ENCODE measurements at places on chromosomes 2 and 18.

GRCh38 chr2:224334726-224335125 is 67.2 kb downstream of the FAM124B start:
- no peak for DNase-seq

DNA sequence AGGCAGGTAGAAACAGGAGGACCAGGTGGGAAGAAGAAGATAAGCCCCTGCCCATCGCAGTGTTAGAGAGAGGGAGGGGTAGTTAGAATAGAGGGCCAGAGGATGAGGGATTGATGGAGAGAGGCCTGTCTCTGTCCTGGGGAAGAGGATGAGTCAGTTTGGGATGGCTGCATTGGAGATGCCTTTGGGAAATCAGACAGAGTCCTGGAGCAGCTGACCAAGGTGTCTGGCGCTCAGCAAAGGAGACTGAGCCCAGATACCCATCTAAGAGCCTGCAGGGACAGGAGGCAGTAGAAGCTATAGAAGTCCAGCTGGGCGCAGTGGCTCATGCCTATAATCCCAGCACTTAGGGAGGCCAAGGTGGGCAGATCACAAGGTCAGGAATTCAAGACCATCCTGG is 177.8 kb upstream of the HAAO start:
- no peak for DNase-seq

- DNase-seq, result no peak
These were observed 122.2 kb downstream of the QPCT start for GRCh38 chr2:37466533-37467222.

- DNase-seq, result no peak
These were observed 84.9 kb downstream of the MOGAT1 start for GRCh38 chr2:222756362-222756831.

DNA sequence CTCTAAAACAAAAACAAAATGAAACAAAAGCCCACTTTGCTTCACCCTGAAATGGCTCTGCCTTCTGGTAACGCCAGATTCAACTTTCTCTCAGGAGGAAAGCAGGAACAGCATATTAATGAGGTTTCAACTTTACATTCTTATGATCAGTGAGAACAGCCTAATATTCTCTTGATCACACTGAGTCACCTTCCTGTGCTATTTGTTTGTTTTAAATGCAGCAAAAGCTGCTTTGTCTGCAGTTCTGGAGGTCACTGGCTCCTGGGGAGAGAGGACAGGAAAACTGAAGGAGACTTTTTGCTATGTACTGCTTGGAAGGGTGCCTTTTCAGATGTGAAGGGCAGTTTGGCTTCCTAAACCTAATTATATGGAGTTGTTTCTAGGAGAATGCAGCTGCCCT is 48.1 kb downstream of the MAIP1 start:
- no peak for DNase-seq

DNA sequence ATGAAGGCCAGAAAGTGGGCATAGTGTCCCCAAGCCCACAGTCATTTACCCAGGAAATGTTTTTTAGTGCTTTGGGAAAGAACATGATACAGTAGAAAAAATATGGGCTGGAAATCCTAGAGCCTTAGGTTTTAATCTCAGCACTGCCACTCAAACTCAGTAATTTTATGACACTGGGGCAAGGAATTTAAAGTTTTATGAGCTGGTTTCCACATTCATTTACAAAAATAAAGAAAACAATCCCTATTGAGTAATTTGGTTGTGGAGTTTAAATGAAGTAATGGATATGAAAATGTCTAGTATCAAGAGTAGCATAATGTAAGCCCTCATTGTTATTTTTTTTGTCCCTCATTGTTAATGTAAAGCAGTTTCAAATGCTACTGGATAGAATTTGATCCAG is 51.5 kb upstream of the FRZB start:
- DNase-seq, result no peak

DNA sequence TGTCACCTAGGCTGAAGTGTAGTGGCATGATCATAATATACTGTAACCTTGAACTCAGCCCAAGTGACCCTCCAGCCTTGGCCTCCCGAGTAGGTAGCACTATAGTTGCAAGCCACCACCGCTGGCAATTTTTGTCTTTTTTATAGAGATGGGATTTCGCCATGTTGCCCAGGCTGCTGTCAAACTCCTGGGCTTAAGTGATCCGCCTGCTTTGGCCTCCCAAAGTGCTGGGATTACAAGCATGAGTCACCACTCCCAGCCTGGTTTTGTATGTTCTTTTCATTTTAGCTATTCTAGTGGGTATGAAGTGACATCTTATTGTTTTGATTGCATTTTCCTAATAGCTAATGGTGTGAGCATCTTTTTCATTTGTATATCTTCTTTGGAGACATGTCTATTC is 11.3 kb upstream of the EXOC6B start:
- no peak for DNase-seq

Data from stimulated activated CD8-positive, alpha-beta memory T cell treated with anti-CD3 and anti-CD28 coated beads, Interleukin-15, amount 100 ng/mL, for 48 hours (primary cell).